ENCODE measurements at places on chromosomes 12 and 14.

- no peak for DNase-seq
These were observed 14.1 kb downstream of the PYROXD1 start for GRCh38 chr12:21451529-21451928.

- DNase-seq = no peak
These were observed 20.1 kb downstream of the NID2 start for GRCh38 chr14:52048641-52049204.

GRCh38 chr14:43587183-43587582 is 919.9 kb downstream of the FSCB start:
- no peak for DNase-seq

GRCh38 chr12:119399301-119399700 is 64.8 kb downstream of the CCDC60 start:
- DNase-seq = no peak

GRCh38 chr14:75452324-75452723 is 24.5 kb downstream of the JDP2 start:
- no peak for DNase-seq

GRCh38 chr14:99624971-99625370 is 20.0 kb upstream of the HHIPL1 start:
- DNase-seq = no peak

DNA sequence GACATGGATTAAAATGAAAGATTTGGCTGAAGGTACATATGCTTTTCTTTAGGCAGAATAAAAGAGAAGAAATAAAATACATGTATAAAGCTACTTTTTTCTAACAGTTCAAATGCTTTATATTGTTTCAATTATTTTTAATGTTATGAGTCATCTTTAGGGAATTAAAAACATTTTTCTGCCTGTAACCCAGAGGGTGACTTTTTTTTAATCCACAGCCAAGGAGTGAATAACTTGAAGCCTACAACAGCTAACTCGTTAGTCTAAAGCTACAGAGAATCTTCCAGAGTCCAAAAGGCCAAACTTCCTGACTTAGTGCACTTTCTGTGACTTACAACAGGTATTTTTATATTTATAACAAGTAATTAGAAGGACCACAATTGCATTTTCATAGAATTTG is 151.6 kb downstream of the SEC23A start:
- DNase-seq = no peak

GRCh38 chr14:24353559-24354481 is 14.0 kb upstream of the RIPK3 start:
- no peak for DNase-seq

DNA sequence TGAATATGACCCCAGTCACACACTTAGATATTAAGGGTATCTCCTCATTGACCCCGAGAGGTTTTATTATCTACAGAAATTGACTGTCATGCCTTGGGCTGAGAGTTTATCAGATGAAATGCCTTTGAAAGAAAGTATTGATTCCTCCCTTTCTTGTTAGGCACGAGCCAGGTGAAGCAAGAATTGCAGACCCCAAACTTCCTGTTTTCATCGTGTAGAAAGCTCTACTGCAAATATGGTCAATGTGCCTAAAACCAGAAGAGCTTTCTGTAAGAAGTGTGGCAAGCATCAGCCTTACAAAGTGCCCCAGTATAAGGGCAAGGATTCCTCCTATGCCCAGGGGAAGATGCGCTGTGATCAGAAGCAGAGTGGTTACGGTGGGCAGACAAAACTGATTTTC is 143.9 kb upstream of the FUT8 start:
- DNase-seq = no peak

DNA sequence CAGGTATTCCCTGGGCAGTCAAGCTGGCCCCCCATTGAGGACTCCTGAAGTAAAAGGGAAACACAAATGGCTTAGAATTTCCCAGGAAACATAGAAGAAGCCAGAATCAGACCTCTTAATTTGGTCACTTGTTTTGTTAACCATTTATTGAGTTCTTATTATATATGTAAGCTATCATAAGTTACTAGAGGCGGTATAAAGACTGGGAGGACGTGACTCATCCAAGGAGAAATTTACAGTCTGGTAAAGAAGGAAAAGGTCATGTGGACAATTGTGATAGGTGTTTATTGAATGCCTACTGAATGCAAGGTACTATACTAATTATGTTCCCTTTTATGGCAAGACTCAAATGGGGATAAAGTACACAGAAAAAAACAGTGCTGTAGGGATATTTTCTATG is 146.7 kb downstream of the DYRK2 start:
- no peak for DNase-seq

DNA sequence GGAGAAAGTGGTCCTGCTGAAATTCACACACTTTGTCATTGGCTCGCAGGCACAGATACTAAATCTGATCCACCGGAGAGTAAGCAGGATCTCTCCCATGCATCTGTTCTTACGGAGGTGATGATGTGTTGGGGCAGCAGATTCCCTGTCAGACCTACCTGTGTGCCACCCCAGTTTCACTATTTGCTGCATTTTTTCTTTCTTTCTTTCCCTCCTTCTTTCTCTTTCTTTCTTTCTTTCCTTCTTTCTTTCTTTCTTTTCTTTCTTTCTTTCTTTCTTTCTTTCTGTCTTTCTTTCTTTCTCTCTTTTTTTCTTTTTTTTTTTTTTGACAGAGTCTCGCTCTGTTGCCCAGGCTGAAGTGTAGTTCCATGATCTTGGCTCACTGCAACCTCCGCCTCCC is 37.4 kb downstream of the WSCD2 start:
- DNase-seq = no peak

- no peak for DNase-seq
These were observed 5.2 kb downstream of the CCDC85C start for GRCh38 chr14:99598774-99599173.

DNA sequence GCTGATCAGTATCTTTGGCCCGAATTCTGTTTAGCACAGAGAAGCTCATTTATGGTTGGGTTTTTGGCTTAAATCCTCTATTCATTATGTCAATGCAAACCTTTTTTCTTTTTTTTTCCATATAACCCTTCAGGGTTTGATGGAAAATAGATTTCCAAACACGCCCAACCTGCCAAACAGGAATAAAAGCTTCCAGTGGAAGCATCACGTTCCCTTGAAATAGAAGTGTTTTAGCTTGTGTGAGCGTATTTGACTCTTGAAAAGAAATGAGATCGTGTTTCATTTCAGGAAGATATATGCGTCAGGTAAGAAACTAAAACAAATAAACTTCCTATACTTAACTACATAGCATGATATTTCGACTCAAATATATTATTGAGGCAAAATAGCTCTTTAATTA is at the start of gene PIK3C2G:
Gene PIK3C2G, plus strand, starts transcription at position 246 of the 400 bp plus-strand sequence. CDS start 20,564 bp downstream, outside the sequence.
- DNase-seq = no peak

DNA sequence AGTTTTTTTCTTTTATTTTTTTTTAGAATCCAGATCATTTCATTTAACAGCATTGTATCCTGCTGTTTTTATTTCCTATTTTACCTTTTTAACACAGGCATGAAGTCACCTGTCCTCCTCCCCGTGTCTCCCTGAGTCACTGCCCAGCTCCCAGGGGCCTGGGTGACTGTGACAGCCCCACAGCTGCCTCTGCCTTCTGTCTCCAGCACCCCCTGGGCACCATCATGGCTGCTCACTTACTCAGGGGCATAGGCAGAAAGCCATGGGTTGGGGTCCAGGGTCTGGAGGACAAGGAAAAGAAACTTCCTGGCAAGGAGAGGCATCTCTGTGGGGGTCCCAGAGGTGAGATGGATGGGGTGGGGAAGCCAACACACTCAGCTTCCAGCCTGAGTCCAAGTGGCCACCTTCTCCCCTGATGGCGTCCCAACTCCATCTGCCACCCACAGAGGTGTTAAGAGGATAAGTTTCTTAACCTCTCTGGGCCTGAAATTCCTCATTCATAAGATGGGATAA is 25.3 kb downstream of the TMEM63C start:
- no peak for DNase-seq

DNA sequence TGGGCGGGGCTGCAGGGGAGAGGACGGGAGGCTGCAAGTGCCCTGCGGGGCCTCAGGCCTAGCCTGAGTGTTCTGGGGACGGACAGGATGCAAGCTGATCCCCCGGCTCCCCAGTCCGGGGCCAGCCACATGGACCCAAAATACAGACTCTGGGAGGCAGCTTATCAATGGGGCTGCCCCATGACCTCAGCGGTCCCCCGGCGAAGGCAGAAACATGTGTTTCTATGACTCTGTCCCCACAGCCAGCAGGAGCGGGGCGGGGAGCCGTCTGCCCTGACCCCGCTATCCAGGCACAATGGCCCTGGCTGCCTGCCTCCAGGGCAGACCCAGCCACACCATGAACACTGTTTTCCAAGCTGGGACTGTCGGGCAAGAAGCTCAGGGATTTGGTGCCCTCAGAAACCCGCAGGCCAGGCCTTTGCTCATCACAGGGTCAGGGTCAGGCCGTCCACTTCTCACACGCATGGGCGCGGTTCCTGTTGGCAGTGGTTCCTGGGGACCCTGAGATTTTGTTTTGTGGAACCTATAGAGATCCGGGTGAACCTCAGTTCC is 75.0 kb downstream of the RFLNA start:
- DNase-seq = no peak

- no peak for DNase-seq
These were observed 15.2 kb downstream of the ITPK1 start for GRCh38 chr14:93100570-93100969.

- DNase-seq = no peak
These were observed 60.9 kb downstream of the MAP3K9 start for GRCh38 chr14:70748422-70748821.

DNA sequence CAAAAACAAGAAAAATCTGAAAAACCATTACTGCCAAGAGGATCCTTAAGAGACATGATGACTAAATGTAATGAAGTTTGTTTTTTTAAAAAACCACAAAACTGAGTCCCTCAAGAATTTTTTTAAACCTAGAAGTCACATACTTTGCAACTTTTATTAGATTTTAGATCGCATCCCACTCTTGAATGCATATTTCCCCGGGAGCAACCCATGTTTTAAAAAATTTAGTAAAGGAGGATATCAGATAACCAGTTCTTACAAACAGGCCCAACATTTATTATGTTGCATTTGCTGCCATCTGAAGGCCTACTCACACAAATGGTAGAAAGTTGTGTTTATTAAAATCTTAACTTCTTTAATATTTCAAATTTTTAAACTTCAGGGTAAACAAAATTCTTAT is 44.3 kb upstream of the CCT2 start:
- no peak for DNase-seq

- DNase-seq = no peak
These were observed 155.1 kb upstream of the HMGA2 start for GRCh38 chr12:65668981-65669695.

DNA sequence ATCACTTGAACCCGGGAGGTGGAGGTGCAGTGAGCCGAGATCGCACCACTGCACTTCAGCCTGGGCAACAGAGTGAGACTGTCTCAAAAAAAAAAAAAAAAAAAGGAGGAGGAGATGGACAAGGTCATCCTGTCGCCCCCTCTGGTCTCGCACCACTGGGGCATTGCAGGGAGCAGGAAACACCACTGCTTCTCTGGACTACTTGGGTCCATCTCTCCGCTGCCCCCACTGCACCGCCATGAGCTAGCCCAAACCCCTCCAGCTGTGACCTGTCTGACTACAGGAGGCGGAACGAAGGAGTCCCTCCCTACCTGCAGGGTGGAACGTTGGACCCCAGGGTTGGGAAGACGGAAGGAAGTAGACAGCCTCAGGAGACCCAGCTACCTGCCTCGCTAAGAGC is 18.2 kb upstream of the FAM222A start:
- DNase-seq = no peak

DNA sequence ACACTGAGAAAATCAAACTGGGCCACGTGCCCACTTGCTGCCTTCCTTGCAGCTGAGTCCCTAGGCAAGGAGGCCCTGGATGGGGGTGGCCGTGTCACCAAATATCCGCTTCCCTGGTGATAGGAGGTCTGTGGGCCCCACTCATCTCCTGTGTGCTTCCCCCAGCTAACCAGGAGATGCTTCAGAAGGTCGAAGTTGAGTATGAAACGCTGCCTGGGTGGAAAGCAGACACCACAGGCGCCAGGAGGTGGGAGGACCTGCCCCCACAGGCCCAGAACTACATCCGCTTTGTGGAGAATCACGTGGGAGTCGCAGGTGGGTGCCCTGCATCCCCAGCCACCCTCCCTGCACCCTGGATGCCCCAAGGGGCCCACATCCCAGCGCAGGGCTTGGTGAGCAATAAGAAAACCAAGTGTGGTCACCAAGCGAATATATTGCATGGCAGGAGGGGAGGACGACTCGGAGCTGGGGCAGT is 6.8 kb upstream of the SIVA1 start:
- DNase-seq = no peak

GRCh38 chr12:92223481-92223880 is 77.8 kb upstream of the BTG1 start:
- DNase-seq = no peak

- no peak for DNase-seq
These were observed 13.3 kb upstream of the C12orf75 start for GRCh38 chr12:105316931-105317852.

- DNase-seq = no peak
These were observed 771.3 kb upstream of the TBX3 start for GRCh38 chr12:115455268-115455681.

DNA sequence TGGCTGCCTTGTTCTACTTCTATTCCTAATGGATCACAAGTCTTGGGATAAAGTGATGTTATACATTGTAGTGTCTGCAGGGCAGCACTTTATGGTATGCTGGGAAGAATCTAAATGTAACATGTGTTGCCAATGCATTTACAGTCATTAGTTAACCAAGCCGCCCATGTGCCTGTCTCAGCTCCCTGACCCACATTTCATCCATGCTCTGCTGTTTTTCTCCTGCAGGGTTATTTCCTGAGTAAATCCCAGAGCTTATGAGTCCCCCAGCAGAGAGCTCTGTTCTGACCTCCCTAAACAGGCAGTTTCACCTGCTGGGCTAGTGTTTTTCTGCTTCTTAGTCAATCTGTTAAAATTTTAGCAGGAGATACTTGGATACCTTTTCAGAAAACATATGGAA is 4.4 kb upstream of the TMTC2 start:
- no peak for DNase-seq

- no peak for DNase-seq
These were observed 34.8 kb upstream of the PMCH start for GRCh38 chr12:102232446-102232845.

- DNase-seq = no peak
These were observed 79.3 kb upstream of the TSPAN11 start for GRCh38 chr12:30847259-30847658.

- DNase-seq = no peak
These were observed 91.5 kb upstream of the PTGDR start for GRCh38 chr14:52175982-52176502.

DNA sequence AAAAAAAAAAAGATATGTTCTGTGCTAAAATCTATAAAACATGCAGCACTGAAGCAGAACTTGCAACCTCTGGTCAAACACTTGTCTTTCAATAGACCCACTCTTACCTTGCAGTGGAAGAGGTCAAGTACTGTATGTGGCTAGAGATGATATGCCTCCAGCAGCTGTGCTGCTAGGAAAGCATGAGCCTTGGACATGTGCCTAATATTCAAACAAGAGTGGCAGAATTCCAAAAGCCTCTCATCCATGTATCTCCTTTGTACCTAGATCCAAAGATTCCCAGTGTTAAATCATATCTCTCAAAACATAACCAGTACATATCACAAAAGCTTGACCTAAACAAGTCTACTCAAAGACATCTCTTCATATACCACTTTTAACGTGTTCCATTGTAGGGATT is 105.0 kb upstream of the CPNE8 start:
- no peak for DNase-seq
